ENCODE measurements at places on chromosomes 2 and 18. TPM values are rescaled to one million over a fixed set of nuclear protein-coding genes. Genes with fewer than 3 reads are reported as not detected.

ANKRD62 gene
- polyA plus RNA-seq: 0.01 TPM

- no peaks in the 10 kb centered on the region for H3K27me3 ChIP-seq
- no peaks in the 10 kb centered on the region for H3K4me1 ChIP-seq
- no peak overlapping the region for H3K4me3 ChIP-seq
- no peak overlapping the region for H3K27ac ChIP-seq
- H3K36me3 ChIP-seq: no peaks in the 10 kb centered on the region
- DNase-seq: no peak
Measured at GRCh38 chr2:177670791-177671535, 278.4 kb downstream of the AGPS start.

GRCh38 chr2:103295591-103295990 lies 533.8 kb downstream of the TMEM182 start:
- peaks cover 11% of the 10 kb centered on the region for H3K27me3 ChIP-seq
- H3K4me3 ChIP-seq: no peak overlapping the region
- H3K27ac ChIP-seq: no peak overlapping the region
- no peaks in the 10 kb centered on the region for H3K4me1 ChIP-seq

AQP12A gene
- polyA plus RNA-seq: 5.0 TPM

GRCh38 chr2:41000906-41001305 lies 549.0 kb upstream of the SLC8A1 start:
- no peaks in the 10 kb centered on the region for H3K36me3 ChIP-seq
- no peak for DNase-seq
- no peaks in the 10 kb centered on the region for H3K4me1 ChIP-seq
- no peak overlapping the region for H3K27ac ChIP-seq
- no peak overlapping the region for H3K4me3 ChIP-seq
- no peaks in the 10 kb centered on the region for H3K27me3 ChIP-seq

GRCh38 chr2:105677901-105678300 lies 66.8 kb upstream of the NCK2 start:
- H3K4me1 ChIP-seq: no peaks in the 10 kb centered on the region
- H3K27me3 ChIP-seq: no peaks in the 10 kb centered on the region
- H3K4me3 ChIP-seq: no peak overlapping the region
- no peak for DNase-seq

DNA sequence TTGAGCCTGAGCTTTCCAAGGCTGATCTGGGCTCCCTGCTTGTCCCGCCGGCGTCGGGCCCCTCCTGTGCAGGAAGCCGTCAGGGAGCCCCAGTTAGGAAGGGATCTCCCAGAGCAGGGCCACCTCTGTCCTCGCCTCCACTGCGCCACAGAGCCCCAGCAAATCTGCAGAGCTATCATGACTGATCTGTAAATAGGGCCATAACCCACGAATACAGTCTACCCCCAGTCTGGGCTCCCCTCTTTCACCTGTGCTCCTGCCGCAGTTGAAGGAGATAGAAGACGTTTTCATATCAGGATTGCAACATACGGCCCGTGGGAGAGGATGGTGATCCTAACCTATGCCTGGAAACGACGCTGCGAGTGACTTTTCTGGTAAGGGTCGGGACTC lies 138.7 kb downstream of the PTGR3 start:
- no peaks in the 10 kb centered on the region for H3K27me3 ChIP-seq
- no peak overlapping the region for H3K4me3 ChIP-seq
- H3K27ac ChIP-seq: no peak overlapping the region
- no peak for DNase-seq
- H3K36me3 ChIP-seq: peaks cover 2% of the 10 kb centered on the region

Data from large intestine (tissue), 12 donors.